ENCODE measurements at places on chromosomes 4 and X.

GRCh38 chrX:9072281-9072680 lies 38.4 kb upstream of the FAM9B start:
- no peak for DNase-seq

DNA sequence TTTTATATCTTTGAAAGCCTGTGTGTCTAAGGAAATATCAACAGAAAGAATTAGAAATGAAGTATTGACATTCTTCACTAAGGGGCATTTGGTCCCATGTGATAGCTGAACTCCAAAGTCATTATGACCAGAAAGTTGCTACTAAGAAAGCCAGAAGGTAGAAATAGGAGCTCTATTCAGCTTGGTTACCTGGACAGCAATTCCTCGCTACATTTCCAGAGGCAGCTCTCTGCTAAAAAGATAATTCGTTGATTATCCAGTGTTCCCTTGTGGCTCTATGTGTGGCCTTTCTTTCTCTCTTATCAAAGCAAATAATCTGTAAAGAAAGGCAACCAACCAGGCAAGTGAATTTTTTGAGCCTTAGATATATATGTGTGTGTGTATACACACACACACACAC lies 341.3 kb downstream of the ADGRL3 start:
- DNase-seq = no peak

GRCh38 chr4:36237366-36238313 lies 6.7 kb downstream of the ARAP2 start:
- no peak for DNase-seq

DNA sequence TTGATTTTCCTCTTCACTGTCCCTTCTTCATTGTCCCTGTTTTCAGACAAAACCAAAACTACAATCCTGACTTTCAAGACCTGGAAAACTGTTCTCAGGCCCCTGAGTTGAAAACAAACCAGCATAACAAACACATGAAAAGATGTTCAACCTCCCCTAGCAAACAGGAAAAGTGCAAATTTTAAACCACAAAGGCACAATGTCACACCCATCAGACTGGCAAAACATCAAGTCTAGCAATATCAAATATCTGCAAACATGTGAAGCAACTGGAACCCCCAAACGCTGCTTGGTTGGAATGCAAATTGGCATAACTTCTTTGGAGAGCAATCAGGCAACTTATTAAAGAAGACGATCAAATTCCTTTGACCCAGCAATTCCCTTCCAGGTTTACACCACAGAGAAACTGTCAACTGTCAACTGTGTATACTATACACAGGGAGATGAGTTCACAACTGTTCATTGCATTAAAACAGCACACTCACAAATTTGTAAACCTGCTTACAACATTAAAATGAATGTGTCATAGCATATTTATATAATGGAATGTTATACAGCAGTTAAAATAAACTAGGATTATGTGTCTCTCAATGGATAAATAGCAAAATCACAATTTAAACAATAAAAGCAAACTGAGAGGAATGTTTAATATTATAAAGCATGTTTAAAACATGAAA lies 7.0 kb downstream of the USP46 start:
- DNase-seq = no peak

- DNase-seq = no peak
Observed at GRCh38 chrX:9069573-9069972, 35.6 kb upstream of the FAM9B start.

- DNase-seq = no peak
Observed at GRCh38 chrX:10744007-10744406, 123.6 kb upstream of the MID1 start.

DNA sequence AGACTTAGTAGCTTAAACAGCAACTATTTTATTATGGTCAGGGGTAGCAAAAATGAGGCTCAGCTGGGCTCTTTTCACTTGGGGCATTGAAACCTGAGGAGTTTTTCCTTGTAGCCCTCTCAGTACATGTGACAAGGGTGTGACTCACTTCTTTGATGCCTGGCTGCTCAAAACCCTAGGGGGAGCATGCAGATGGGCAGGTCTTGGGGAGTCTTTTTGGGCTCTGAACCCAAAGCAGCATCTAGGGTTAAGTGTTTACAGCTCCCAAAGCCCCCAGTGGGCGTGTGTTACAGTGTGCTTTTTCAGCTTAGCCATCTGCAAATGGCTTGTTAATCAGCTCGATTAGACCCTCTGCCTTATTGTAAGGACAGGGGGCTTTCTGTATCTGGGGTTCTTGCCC lies 1752.7 kb downstream of the PCDH7 start:
- no peak for DNase-seq

DNA sequence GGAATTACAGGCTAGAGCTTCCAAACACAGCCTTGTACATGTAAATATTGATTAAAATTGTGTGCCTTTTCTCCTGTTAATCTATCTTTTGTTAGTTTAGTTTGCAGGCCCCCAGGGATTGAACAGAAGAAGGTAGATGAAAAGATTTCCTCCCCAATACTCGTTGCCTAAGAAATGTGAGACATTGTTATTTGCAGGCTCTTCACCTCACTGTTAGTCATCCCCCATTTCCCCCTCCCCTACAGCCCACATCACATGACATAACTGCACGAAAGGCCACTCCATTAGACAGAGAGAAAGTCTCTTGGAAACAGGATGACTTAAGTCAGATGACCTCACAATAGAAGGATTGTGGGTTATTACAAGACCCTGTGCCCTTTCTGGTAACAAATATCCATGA lies 13.3 kb upstream of the MID1 start:
- no peak for DNase-seq

- no peak for DNase-seq
Observed at GRCh38 chrX:110741213-110741796, 54.3 kb downstream of the CHRDL1 start.

- DNase-seq = no peak
Observed at GRCh38 chr4:113455061-113455460, 306.5 kb downstream of the CAMK2D start.

GRCh38 chr4:41957634-41958033 lies 22.4 kb downstream of the TMEM33 start:
- no peak for DNase-seq

DNA sequence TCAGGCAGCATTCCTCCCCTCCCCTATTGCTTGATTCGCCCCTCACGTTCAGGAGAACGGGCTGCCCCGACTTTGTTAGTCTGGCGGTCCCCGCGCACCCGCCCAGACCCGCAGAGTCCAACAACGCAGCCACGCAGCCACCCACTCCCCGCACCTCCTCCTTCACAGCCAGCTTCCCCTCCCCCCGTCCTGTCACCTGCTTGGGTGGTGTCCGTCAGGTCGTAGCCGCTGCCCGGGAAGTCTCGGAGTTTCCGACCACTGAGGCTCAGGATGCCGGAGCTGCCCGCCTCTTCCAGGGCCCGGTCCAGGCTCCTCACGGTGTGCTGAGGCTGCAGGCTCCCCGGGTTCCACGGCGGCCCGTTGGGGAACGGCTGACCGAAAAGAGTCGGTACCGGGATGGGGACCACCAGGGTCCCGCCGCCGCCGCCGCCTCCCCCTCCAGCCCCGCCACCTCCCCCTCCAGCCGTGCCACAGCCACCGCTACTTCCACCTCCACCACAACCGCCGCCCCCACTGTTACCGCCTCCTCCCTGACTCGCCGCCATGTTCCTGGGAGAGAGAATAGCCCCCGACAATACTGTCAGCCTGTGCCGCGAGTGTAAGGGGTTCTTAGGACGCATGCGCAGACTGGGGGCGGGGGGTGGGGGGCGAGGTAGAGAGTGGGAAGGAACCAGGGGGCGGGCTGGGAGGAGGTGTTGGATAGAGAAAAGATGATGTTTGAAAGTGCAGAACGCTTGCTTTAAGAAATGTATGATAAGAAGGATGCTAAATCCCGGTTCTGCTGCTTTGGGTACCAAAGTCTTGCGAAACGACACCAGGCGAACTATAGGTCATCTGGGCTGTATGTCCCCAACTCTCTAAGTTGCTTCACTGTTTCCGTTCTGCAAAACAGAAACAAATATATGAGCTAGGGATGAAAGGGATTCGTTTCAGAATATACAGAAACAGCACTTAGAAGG lies at the start of gene LRCH2:
LRCH2 (minus strand) TSS at position 600 of the 959 bp plus-strand sequence; CDS start at position 545, 55 bp downstream.
- no peak for DNase-seq

GRCh38 chr4:174012135-174012885 lies 271.2 kb downstream of the FBXO8 start:
- DNase-seq = no peak

DNA sequence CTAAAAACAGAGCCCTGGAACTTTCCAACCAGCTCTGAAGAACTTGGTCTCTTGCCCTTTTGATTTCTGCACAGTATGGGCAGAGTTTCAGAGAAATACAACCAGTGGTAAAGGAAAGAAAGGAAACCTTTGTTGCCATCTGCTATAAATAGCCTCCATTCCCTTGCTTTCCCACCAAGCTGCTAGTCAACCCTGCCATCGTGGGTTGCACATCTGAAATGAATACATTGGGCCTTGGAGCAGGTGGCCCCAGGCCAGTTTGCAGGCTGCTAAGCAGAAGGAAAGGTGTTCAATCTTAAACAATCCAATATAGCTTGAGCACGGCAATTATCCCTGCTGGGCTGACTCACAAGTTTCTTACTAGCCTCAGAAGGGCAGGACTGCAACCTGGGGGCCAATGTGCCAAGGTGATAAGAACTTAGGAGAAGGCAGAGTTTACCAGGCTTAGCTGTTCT lies 142.5 kb downstream of the PPARGC1A start:
- DNase-seq = no peak
